ENCODE measurements at places on chromosomes 12 and 14.

DNA sequence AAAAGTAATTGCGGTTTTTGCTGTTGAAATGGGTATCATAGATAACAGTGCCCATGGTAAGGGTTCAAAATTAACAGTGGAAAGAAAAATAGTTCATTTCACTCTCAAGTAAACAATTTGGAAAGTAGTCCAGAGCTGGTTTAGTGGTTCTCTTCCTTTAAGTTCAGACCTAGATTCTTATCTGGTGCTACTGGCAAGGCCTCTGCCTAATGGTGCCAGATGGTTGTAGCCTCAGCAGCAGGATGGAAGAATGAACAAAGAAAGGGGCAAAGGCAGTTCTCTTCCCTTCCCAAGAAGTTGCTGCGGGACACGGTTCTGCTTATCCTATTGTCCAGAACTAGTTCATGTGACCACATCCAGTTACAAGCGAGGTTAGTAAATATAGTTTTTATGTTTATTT lies 10.5 kb downstream of the ARG2 start:
- no peak for DNase-seq

DNA sequence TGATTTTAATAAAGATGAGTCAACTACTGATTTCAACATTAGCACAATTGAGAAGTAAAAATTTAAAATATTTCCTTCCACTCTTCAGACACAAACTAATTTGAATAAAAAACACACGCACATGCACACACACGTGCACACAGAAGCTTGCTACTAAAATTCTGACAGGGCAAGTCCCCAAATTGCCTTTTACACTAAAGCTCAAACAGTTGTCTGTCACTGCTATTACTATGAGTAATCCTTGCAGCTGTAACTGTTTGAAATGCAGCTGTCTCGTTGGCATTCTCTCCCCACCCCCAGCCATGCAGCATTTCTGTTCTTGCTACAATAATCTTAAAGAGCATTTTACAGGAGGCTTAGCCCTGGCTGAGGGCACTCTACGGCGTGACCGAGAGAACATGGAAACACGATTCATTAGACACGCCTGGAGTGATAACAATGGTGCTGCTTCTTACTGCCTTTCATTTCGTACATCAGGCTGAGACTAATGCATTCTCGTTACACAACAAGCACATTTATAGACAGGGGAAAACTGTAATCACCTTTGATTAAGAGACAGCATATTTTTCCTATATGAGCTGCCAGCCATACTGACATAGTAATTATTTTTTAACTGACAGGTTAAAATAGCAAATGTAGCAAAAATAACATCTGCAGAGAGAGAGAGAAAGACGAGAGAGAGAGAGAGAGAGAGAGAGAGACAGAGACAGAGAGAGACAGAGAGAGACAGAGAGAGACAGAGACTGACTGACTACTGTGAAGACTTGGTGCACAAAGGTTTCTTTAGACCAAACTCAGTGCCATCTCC lies 153.8 kb downstream of the MED13L start:
- DNase-seq = no peak

- no peak for DNase-seq
These were observed 11.8 kb upstream of the DERA start for GRCh38 chr12:15899282-15899870.

- DNase-seq = no peak
These were observed 435.3 kb downstream of the RAD51B start for GRCh38 chr14:68254669-68255527.

DNA sequence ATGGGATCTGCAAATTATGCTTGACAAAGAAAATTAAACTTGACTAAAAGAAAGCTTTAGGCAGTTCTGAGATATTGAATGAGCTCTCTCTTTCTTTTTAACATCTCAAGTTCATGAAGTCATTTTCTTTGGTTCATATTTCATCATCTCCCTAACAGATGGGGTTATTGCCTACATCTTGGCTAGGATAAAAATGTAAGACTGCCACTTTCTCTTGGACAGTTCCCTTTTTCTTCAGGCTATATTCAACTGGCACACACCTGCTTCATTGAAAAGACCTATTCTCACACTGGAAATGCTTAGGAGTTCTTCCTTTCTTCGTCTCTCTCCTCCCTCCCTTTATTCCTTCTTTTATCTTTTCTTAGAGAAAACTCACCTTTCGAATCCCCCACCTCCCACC lies 355.9 kb upstream of the SEL1L start:
- no peak for DNase-seq

GRCh38 chr12:114958538-114958937 lies 274.6 kb upstream of the TBX3 start:
- no peak for DNase-seq

- peak; percentile 58 for DNase-seq
These were observed 2.9 kb downstream of the NFKBIA start for GRCh38 chr14:35401422-35402265.

DNA sequence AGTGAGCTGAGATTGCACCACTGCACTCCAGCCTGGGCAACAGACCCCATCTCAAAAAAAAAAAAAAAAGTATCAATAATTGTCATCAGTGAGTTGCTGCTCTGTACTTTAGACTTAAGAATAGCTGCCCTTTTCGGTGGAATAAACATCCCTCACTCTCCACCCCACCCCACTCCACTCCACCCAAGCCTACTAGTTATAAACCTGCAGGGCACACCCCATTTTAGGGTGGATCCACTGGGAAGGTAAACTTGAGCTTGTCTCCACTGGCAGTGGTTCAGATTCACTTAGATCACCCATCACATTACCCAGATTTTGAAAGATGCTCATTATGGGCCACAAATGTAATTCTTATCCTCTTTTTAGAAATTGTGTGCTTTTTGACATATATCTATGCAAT lies 106.4 kb downstream of the GPR135 start:
- DNase-seq = no peak

GRCh38 chr12:131050463-131051154 lies 96.9 kb downstream of the ADGRD1 start:
- DNase-seq = no peak

DNA sequence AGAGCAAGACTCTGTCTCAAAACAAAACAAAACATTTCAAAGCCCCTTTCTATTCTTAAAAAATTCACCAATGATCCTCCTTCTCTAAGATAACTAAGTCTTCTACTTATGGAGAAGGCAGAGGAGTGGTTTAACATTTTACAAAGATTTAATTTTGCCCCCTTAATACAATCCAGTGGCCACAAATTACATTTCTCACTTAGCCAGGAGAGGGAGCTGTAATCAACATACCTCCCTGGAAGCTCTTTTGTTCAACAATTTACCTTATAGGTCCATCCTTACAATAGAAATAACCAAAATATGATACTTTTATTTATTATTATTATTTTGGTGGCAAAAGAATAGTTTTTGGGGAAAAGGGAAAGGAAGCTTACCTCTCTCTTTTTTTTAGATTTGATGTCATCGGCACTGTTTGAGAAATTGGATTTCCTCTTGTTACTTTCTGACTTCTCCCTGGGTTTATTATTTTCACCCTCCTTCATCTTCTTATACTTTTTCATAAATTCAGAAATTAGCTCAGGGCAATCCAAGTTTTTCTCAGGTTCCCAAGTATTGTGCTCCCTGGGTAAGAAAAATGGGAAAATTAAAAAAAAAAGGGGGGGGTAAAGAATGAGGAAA lies 28.1 kb downstream of the CBX5 start:
- no peak for DNase-seq

- DNase-seq = no peak
These were observed 30.7 kb upstream of the PWP1 start for GRCh38 chr12:107654873-107655272.

- no peak for DNase-seq
These were observed 13.5 kb upstream of the MYH6 start for GRCh38 chr14:23421594-23421993.

DNA sequence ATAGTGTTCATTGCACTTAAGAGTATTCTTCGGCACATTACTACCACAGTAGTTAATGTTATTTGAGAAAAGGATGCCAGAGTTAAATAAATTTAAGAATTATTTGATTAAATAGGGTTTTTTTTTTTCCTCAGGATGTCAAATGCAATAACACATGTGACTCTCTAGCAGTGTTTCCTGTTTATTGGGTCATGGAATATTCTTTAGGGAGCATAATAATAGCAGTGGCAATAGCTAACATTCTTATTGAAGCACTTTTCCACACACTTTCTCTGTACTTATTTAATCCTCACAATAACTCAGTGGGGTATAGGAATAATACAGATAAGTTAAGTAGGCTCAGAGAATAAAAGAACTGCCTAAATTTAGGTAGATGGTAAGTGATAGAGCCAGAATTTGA lies 44.3 kb downstream of the SCYL2 start:
- DNase-seq = no peak

GRCh38 chr14:51776102-51776894 lies 84.1 kb upstream of the GNG2 start:
- DNase-seq = peak; percentile 35

DNA sequence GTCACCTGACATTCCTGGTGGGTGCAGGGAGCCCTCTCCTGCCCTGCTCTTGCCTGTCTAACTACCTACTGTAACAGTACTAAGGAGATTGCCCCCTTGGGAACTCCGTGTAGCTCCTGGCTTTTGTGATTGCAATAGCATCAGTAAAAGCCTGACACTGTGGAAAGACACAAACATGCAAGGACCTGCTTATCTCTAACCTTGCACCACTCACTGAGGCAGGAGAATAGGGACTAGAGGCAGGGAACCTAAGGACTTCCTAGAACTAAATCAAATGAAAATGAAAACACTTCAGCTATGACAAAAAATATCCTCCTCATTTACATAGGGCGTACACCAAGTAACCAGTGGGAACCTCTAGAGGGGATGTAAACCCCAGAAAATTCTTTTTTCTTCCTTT lies 28.5 kb downstream of the TUBA1A start:
- DNase-seq = no peak

- DNase-seq = no peak
These were observed 146.3 kb downstream of the SCARB1 start for GRCh38 chr12:124717318-124717717.

DNA sequence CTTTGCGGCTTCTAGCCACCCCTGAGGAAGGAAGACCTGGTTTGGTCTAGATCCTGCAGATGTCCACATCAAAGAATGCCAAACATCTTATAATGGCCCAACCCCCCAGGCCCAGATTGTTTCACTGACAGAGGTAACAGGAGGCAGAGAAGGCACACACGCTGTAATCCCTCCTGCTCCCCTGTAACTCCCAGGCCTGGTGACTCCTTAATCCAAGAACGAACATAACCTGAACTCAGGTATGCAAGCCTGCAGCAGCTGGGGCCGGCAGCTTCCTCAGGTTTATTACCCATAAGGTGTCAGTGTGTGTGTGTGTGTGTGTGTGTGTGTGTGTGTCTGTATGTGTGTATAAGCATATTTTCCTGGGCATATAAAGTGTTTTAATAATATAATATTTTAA lies 52.7 kb downstream of the ERH start:
- DNase-seq = no peak

DNA sequence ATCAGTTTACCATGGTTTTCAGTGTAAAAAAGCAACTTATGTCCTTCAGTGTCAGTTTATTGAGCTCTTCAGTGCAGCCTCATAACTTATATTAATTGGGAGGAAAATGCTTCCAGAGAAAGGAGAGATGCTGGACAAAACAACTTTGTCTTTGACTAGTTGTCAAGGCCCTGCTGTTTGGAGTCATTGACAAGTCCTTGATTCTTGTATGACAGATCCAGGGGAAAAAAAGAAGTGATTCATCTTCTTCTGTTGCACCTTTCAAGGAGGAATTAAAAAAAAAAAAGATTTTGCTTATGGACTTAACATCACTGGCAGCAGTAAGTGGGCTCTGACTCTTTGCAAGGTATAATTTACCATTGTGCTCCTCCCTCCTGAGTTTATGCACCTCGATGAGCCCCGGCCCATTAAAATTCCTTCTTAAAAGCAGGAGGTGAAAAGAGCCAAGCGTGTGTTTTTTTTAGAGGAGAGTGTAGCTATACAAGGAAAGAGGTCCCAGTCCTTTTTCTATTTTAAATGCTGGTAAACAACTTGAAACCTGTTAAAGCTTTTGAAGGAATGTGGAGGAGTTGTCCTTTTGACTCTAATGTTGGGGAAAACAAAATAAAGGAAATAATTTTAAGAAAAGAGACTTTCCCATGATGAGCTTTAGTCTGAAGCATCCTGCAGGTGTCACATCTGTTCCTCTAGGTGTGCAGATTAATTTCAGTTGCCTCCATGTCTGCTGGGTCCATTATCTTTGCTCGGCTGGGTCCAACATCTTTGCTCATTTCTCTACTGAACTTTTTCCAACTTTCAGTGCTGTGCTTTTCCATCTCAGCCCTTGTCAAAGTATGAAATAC lies 431.6 kb downstream of the RAD51B start:
- no peak for DNase-seq

- no peak for DNase-seq
These were observed 50.7 kb downstream of the TMTC1 start for GRCh38 chr12:29733060-29733459.

DNA sequence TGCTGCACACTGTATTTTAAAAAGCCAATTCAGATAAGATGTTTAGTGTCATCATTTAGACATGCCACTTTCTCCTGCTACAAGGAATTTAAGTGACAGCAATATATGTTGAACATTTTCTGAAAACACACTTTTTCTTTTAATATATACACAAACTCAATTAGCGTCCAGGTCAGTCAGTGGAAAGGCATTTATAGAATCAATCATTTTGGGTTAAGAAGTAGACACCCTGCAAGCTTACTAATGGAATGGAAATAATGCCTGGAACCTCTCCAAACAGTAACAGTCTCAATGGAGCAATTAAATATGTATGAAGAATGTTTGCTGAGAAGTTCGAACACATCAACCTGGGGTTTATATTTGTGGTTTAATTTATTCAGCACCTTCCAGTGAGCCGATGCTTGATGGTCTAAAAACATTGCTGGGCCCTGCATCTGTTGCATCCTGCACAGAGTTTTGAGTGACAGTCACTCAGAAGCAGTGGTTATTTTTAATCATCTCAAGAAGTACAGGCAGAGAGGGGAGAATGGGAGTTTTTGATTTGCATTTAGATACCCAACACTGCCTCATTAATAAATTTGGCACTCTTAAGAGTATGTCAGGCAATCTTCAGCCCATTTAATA lies 410.7 kb downstream of the TMEM117 start:
- DNase-seq = no peak

DNA sequence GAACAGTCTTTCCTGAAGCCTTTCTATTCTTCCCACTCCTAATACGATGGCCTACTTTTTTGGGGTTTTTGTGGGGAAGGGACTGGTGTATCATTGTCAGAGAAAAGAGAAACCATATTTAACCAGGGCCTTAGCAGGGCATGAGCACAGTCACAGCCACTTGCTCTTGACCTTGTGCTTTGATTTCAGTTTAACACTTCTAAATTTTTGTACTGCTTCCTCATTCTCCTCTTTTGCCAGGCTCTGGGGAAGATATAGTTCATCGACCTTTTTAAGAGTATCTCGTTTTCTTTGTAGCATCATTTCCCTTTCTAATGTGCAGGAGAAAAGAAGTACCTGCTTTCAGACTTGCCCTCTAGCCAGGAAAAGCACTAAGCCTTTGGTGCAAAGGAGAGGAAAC lies 2.2 kb downstream of the ZBTB1 start:
- DNase-seq = no peak

GRCh38 chr12:56988207-56988739 lies 18.1 kb downstream of the ZBTB39 start:
- peak; percentile 57 for DNase-seq

DNA sequence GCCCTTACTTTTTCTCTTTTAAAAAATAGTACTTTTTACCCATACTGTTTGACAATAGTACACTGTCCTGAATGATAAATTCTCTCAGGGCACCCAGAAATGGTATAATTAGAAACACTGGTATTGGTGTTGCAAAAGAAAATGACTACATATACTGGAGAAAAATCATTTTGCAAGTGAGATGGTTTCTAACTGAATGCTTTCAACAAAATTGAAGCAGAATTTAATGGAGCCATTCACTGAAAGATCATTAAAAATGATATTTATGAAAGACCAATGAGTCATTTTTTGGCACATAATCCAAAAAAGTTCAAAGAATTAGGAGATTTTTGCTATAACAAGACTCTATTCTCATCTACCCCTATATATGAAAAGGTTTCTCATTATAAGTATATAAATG lies 68.8 kb downstream of the TMTC1 start:
- DNase-seq = no peak
